ENCODE measurements at places on chromosomes 13 and 19.

GRCh38 chr19:4609878-4610511, 29.3 kb upstream of the TNFAIP8L1 start:
- DNase-seq: no peak

- DNase-seq: no peak
Measured at GRCh38 chr19:5628919-5629481, 6.1 kb downstream of the SAFB start.

DNA sequence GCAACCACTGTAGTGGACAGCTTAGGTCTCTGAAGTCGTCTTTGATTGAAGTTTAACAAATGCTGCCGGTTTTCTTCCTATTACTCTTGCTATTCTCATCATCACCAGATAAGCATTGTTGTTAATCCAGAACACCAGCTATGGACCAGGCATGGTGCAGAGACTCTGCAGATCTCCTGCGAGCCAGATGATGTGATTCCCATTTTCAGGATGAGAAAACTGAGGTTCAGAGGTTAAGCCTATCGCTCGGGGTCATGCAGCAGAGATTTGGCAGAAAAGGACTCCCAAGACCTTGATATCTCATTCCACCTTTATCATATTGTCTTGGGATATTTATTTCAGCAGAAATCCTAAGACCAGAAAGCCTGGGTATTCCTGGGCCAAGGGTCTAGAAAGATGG, 16.5 kb upstream of the CABP5 start:
- DNase-seq: no peak

- no peak for DNase-seq
Measured at GRCh38 chr13:104025303-104025702, 959.1 kb upstream of the SLC10A2 start.

DNA sequence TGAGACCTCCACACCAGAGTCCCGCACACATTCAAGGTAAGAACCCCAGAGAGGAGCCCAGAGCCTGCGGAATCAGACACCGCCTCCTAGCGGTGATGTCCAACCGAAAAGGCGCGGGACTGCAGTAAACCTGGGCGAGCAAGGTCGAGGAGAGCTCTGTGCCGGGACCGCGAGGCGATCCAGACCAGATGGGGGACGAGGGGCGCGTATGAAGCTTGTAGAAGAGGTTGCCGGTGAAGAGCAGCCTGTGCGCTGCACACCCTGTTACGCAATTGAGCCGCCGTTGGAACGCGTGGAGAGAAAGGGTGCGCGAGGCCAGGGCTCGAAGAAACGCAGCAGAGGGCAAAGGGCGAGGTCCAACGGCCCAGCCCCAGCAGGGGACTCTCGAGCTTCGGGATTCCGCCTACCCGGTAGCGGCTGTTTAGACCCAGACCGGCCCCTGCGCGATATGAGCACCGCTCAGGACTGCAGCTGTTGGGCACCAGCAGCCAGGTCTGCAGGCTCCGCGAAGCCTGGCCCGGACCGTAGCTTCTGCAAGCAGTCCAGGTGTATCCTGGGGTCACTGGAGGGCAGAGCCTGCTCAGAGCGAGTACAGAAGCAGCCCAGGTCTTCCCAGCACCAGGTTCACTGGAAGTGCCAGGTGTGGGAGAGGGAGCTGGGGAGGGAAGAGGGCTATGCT, 65.9 kb upstream of the ZNF599 start:
- no peak for DNase-seq

Data from A172 (cell line).